ENCODE measurements at places on chromosomes 1 and 21.

GRCh38 chr1:202374099-202374498, 25.6 kb downstream of the PPP1R12B start:
- DNase-seq, result no peak

DNA sequence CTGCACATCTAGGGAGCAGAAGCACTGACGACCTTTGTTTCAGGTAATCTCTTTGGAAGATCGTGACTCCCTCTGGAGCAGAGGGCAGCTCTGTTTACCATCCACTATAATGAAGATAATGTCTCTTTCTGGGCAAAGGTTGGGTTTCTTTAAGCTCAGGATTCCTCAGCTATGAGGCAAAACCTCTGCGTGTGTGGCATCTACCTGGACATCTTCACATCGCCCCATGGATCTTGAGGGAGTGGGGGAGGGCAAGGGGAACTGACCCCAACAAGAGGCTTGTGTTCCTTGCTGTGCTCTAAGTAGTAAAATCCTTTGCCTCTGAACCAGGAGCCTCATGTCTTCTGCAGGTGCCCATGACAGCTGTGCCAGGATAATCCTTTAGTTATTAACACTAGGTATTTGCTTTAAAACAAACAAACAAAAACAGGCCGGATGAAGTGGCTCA, 19.6 kb downstream of the SPATA45 start:
- DNase-seq, result no peak

GRCh38 chr1:95096218-95096841, 20.8 kb upstream of the TLCD4 start:
- no peak for DNase-seq

DNA sequence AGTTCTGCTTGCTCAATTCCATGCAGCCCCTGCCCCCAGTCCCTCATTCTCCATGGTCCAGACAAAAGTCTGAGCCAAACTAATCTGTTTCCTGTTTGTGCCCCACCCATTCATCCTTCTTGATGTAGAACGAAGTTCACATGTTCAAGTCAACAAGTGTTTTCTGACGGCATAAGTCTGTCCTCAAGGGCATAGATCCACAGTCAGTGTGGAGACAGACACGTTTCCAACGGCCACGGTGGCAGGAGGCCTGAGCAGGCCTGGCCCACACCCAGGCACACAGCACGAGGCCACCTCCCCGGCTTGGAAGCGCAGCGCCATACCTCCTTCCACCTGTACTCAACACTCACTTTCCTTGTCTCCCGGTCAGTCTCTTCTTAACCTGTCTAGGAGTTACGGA, 16.1 kb downstream of the ADORA1 start:
- no peak for DNase-seq

GRCh38 chr1:84856726-84857270, 36.2 kb downstream of the LPAR3 start:
- DNase-seq, result no peak

DNA sequence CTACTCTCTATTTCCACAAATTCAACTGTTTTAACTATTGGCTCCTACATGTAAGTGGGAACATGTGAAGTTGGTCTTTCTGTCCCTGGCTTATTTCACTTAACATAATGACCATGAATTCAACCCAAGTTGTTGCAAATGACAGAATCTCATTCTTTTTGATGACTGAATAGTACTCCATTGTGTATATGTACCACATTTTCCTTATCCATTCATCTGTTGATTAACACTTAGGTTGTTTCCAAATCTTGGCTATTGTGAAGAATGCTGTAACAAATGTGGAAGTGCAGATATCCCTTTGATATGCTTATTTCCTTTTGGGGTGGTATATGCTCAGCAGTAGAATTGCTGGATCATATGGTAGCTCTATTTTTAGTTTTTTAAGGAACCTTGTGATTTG, 33.0 kb downstream of the GBP6 start:
- no peak for DNase-seq

- no peak for DNase-seq
These were observed 76.4 kb downstream of the HS2ST1 start for GRCh38 chr1:86990826-86991225.

DNA sequence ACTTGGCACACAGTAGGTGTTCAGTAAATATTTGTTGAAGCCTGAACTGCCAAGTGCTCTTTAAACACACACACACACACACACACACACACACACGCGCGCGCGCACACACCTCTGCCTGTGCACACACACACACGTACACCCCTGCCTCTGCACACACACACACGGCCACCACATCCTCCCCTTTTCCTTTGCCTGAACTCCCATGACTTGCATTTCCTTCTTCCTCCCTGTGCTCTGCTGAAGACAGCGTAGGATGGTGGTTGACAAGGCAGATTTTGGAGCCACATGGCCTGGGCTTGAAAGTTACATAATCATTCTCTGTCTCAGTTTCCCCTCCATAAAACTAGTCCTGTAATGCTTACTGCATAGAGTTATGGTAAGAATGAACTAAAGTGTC, 712.3 kb downstream of the PTPRU start:
- no peak for DNase-seq

DNA sequence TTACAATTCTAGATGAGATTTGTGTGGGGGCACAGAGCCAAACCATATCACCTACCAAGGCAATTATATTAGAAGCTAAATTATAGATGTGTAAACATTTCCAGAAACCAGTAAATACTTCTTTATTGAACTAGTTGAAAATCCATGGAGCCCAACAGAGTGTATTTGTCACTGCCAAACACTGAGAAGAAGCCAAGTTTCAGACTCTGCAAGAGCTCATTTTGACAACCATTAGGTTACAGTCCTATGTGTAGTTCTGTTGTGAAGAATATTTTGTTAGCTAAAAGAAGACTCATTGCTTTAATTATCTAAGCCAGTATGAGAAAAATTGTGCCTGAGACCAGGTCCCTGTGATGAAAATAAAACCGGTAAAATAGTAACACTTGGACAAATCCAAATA, 358.9 kb upstream of the SGIP1 start:
- no peak for DNase-seq

- no peak for DNase-seq
These were observed 8.3 kb upstream of the TNFRSF9 start for GRCh38 chr1:7948960-7949359.

GRCh38 chr1:86487131-86487810, 18.5 kb downstream of the CLCA1 start:
- DNase-seq, result no peak

GRCh38 chr1:229035054-229035747, 235.7 kb upstream of the RAB4A start:
- no peak for DNase-seq

GRCh38 chr1:7582460-7582972, 188.6 kb upstream of the VAMP3 start:
- no peak for DNase-seq

- no peak for DNase-seq
These were observed 76.6 kb upstream of the NRIP1 start for GRCh38 chr21:15141261-15141970.

DNA sequence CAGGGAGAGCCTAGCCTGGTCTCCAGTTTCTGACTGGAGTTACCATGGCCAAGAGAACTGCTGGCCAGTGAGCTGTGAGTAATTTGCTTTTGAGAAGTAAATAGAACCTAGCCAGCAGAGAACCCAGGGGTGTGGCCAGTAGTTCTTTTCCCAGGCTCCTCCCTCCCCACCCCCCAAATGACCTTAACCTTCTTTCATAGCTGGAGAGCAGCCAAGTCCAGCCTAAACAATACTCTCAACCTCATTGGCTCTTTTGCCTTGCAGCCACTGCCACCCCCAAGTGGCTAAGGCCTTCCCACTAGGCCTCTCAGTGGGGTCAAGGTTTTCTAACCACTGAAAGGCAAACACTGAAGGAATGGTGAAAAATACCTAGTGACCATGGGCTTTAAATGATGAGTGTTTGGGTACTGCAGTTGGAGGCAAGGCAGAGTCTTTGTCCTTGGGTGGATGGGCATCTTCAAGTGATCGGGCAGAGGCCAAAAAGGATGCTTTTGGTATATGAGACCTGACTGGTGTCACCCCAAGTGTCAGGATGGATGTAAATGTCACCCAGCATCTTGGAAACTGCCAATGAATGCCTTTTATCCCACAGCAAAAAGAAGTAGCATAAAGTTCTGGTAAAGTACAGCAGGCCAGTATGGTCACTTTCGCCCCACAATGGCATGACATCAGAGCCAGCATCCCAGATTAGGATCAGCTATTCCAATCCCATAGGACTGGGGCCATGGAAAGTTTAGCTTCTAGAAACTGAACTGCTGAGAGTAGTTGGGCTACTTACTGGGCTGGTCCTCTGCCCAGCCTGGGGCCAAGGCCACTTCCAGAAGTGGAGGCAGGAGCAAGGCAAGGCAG, 3.5 kb upstream of the PIGV start:
- DNase-seq, result no peak

- no peak for DNase-seq
These were observed 5.2 kb upstream of the LIN28A start for GRCh38 chr1:26405281-26405915.

- no peak for DNase-seq
These were observed at the start of gene RAB13 for GRCh38 chr1:153985941-153986761. Gene RAB13 (minus strand): TSS chr1:153986339. CDS start chr1:153986236, 103 bp downstream.

- no peak for DNase-seq
These were observed 36.7 kb upstream of the MTF2 start for GRCh38 chr1:93042187-93043056.

DNA sequence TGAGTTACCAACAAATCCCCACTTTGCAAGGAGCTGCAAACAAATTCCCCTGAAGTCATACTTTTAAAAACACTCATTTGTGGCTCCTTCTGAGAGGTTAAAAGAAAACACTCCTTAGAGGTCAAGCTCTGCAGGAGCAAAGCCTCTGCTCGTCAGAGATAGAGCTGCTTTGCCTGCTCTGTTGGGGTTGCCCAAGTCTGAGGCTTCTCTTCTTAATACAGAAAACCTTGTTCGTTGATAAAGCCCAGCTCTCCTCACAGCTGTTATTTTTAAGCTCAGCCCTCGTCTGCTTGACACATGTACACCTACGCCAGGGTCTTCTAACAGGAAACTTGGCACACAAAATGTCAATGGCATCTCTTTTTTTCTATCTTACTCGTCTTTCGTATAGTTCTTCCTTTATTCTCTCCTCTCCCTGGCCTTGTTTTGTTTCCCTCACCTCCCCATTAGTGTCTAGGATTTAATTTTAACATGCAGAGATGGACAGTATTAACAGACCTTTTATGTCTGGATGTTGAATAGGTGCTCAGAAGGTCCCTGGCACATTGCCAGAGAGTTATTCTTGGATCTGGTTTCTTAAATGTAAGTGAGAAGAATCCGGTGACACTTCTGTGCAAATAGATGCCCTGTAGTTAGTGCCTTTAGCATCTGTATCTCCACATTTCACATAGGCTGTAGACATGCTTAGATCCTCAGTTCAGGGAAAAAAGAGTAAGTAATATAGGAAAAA, 86.0 kb downstream of the LRRC53 start:
- DNase-seq, result no peak

- no peak for DNase-seq
These were observed 35.1 kb downstream of the MSTO1 start for GRCh38 chr1:155645034-155645598.

DNA sequence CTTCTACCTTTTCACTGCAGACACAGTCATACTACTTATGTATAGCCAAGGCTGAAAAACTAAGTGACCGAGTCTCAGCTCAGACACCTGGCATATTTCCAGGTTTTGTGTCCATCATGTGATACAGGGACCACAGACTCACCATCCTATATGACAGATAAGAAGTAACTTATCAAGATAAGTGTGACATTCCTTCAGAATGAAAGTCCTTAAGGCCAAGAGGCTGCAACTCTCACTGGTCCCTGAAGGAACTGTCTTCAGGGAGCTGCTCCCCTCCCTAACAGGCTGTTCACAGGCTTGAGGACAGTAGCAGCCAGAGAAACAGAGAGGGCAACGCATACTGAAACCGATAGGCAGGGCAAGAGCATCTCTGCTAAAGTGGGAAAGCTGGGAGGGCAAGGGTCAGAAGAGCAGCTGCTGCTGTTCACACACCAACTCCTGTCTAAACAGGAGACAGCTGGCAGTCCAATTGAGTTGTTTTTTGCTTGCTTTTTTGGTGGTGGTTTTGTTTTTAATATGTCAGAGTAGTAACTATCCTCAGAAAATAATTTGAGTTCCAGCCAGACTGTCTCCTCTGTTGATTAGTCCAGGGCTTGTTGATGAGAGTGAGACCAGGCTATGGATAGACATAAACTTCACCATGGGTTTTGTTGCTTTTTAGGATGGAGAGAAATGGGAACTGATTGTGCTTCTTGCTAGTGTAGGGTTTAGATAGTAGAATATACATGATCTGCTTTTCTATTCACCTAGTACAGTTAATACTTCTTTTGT, 67.7 kb downstream of the MACF1 start:
- no peak for DNase-seq

- DNase-seq, result no peak
These were observed 19.9 kb upstream of the ERICH3 start for GRCh38 chr1:74693473-74693872.

GRCh38 chr1:206491616-206492015, 15.7 kb upstream of the RASSF5 start:
- DNase-seq, result no peak

DNA sequence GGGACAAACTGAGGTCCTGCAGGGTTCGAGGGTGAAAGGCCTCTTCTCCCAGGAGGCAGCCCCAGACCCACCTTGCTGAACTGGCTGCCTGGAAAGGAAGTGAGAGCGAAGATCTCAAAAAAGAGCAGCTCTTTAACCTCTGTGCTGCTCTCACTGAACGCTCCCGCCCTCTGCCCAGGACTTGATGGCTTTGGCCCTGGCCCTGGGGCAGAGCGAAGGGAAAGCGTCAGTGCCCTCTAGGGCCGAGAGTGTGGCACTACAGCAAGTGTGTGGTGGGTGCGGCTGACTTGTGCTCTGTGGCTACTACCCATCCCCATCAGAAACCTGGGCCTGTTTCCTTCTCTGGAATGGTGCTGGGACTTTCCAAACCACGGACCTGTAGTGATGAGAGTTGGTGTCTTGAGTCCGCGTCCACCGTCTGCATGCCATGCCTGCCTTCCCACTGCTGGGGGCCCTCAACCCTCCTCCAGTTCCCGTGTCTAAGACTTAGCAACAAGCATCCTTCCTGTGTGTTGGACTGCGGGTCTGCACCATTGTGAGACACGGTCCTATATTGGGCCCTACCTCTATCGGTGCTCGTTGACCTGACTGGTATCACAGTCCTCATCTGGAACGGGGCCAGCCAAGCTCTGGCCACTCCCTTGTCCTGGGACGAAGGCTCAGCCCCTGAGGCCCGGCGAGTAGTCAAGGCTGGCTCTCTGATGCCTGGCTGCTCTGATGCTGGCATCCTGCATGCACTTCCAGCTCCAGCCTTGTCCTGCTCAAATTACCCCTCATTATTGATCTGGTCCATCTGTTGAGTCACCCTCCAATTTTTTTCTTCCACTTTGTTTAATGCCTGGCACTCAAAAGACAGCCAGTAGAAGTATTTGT, 180.3 kb downstream of the DISC1 start:
- no peak for DNase-seq

- DNase-seq, result no peak
These were observed 37.6 kb downstream of the CENPF start for GRCh38 chr1:214640431-214641213.

DNA sequence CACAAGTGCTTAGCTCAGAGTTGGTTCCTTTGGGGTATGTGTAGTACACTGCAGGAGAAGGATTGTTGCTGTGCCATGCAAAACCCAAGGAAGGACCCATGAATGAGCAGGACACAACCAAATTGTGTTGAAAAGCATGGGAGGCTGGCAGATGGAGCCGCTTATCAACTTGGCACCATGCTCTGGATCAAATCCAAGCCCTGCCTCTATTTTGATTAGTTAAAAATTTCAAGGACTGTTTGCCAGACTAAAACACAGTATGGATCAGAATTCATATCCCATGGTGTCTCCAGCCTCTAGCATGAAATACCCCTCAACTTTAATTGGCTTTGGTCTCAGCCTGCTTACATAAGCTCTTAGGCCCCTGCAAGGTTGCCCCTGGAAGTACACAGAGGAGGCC, 27.8 kb downstream of the CCDC185 start:
- no peak for DNase-seq

GRCh38 chr1:13701271-13701640, 1.3 kb downstream of the PRDM2 start:
- DNase-seq, result no peak
